ENCODE measurements at places on chromosomes 5 and 9.

- no peak for DNase-seq
These were observed 182.0 kb downstream of the LURAP1L start for GRCh38 chr9:12956805-12957204.

- DNase-seq: no peak
These were observed 8.2 kb downstream of the SLC45A2 start for GRCh38 chr5:33976307-33976706.

DNA sequence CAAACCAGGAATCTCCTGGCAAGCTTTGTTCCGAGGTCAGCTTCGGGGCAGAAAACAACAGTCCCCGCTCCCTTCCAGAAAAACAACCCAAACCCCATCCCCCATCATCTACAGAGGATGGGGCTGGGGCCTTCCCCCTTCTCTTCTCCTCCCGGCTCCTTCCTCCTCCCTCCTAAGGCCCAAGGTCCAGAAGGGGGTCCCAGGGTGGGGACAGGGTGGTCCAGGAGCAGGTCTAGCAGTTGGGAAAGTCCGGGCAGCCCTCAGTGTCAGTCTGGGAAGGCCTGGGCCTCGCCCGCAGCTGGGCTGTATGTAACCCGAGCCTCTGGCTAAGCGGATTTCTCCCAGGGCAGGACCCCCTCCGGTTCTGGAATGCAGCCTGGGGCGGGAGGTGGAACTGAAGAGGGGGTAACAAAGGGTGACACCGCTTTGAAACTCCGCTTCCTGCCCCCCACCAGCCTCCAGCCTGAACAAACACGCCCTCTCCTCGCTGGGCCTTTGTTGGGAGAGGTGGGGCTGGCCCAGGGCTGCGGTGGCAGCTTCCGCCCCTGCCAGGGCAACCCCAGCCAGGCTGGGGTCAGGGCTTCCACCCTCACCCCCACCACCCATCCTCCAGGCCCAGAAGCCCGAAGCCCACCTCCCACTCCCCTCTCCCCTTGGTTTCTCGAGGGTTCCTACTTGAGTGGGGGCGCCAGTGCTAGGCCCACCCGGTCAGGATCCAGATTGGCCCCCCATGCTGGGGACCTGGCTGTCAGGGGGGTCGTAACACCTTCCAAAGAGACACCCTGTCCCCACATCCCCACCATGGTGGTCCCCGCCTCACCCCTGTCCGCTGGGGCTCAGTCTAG is 63.5 kb downstream of the C9orf50 start:
- no peak for DNase-seq

DNA sequence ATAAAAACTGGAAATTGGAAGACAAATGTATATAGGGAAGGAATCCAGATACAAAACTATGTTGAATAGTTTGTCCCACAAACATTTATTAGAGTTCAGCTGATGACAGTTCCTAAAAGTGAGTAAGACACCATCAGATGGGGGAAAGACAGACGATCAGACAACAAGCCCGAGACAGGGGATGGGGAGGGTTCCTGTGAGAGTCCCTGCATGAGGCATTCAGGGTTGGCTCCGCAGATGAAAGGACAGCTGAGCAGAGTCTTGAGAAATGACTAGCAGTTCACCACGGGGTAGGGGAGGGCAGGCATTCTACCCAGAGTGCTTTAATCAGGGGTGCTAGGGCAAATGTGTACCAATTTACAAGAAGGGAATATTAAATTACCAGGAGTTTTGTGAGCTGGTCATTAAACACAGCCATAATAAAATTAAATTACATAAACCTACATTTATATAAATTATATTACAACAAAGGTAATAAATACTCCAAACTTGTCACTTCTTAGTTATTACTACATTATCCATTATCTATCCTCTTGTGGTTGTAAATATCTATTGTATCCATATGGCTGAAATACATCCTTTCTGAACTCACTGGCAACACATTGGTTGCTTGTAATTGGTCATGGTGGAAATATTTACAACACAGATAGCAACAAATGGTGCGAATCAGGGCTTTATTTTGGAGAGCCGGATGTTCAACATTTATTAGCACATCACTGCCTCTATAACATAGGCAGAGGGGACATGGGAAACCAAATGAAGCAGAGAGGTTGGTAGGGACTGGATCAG is 27.8 kb downstream of the TNFSF15 start:
- DNase-seq: no peak

GRCh38 chr5:116595498-116595897 is 20.9 kb upstream of the SEMA6A start:
- no peak for DNase-seq

DNA sequence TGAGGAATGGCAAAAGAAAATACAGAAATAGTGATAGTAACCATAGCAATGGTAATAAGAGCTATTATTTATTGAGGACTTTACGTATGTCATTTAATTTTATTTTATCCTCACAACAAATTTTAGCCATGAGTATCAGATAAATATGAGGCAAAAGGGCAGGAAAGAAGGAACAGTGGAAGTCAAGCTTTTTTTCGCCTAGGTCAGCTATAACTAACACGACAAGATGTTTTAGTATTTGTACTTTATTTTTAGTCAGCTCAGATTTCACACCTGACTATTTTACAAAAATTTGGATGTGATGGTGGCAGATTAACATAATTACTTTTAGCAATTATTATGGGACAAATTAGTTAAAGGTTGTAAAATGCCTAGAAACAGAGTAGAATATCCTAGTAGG is 34.8 kb upstream of the CDKN2B start:
- DNase-seq: no peak

DNA sequence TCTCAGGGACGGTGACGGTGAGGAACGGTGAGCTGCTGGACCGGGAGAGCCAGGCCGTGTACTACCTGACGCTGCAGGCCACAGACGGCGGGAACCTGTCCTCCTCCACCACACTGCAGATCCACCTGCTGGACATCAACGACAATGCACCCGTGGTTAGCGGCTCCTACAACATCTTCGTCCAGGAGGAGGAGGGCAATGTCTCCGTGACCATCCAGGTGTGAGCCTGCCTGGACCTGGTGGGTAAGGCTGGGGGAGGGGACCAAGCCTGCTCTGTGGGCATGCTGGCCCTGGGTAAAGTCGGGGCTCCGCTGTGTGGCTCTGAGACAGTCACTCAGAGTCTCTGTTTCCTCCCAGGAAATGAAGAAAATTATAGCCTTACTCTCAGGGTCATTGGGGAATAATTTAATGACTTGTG is 29.3 kb downstream of the CDHR2 start:
- DNase-seq: no peak

DNA sequence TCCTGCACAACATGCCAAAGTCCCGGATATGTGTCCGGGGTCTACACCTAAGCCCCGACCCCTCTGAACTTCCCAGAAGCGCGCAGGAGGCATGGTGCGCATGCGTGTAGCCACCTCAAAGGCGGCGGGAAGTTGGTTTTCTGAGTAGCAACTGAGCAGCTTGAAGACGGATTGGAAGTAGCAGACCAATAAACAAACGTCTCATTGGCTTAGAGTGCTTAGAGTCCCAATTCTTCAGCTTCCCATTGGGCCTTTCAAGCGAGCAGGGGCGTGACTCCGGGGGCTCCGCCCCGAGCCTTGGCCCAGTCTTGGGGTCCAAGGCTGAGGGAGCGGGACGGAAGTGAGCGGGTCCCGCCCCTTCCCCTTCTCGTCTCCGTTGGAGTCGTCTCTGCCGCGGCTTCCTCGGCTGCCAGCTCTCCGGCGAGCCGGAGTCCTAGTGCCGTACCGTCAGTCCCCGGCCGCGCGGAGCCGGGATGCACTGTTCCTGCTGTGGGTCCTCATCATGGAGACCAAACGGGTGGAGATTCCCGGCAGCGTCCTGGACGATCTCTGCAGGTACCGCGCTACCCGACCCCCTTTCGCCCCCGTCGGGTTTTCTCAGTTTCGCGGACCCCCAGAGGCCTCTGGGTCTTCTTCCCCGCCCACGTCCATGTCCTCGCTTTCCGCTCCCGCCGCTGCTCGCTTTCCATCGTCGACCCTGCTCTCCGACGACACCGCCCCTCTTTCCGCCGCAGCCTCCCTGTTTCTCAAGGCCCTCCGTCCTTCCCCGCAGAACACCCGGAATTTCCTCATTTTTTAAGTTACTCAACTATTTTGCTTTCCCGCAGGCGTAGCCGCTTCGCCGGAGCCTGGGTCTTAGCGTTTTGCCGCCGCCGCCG is at the start of gene DCP2:
DCP2 (plus strand) TSS at position 367 of the 878 bp plus-strand sequence; CDS start at position 503, 136 bp downstream.
- DNase-seq: peak; percentile 74

DNA sequence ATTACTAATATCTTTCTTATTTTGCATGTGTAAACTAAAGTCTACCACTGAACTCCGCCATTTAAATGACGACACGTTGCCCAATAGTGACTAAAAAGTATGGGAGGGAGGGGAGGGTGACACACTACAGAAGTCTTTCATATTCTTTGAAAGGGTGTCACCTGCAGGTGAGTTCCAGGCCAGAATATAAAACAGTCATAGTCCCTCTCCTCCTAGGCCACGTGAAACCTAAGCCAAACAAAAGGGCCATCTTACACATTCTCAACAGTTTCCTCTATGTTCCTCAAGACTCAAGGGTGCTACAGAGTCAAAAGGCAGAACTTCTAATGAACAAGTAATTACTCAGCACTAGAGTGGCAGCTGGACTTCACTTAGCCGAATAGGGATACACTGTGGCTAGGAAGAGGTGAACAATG is 6.4 kb downstream of the CEMIP2 start:
- DNase-seq: no peak

DNA sequence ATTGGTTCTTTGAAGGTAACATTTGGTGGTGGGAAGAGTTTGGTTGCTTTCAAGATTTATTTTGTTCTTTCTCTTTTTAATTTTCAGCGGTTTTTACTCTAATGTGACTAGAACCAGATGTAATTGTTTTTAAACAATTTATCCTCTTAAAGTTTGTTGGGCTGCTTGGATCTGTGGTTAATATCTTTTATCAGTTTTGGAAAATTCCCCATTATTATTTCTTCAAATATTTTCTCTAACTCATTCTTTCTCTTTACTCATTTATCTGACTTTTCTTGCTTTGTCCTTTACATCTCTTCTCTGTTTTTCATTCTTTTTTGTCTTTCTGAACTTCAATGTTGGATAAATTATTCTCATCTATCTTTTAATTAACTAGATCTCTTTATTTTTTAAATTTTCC is 29.9 kb downstream of the FCHO2 start:
- DNase-seq: no peak

DNA sequence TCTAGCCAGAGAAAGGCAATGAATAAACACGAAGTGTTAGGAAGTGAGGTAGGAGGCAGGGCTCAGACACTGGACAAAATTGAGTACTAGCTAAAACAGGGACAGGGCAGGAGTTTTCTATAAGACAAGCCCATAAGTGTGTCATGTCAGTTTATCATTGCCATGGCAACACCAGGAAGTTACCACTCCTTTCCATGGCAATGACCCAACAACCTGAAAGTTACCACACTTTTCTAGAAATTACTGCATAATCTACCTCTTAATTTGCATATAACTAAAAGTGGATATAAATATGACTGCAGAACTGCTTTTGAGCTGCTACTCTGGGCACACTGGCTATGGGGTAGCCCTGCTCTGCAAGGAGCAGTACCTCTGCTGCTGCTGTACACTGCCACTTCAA is 442.5 kb upstream of the COX7C start:
- no peak for DNase-seq

DNA sequence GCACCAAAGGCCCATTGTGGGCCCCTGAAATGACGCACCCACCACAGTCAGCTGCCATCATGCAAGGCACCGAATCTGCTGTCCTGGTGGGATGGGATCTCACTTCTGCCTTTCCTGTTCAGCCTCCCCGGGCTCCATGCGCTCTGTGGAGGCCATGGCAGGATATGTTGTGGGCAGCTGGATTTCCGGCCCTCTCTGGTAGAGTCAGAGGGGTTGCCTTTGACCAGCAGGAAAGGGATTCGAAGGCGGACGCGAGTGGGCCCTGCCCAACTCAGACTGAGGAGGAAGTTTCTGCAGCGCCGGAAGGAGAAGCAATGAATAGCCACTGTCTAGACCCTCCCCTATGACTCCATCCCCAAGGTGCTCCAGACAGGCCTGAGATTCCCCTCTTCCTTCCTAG is 35.5 kb downstream of the GADD45G start:
- DNase-seq: no peak

- DNase-seq: no peak
These were observed 64.9 kb upstream of the OSMR start for GRCh38 chr5:38780945-38781344.

DNA sequence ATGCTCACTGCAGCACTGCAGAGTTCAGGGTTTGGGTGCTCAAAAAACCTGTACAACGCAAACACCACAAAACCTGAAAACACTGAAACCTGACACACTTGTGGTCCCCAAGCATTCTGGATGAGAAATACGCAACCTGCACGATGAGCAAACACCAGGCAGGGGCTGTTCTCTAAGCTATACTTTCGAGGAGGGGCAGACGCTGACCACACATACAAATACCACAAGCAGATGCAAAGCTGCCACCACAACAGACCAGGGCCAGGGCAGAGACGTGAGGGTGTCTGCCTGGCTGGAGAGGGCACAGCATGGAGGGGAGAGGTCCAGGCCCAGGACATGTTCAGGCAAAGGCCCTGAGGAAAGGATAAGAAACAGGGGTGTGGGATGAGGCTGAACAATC is 23.0 kb downstream of the BARHL1 start:
- DNase-seq: no peak

GRCh38 chr5:56917534-56917933 is 8.1 kb downstream of the SETD9 start:
- DNase-seq: no peak

DNA sequence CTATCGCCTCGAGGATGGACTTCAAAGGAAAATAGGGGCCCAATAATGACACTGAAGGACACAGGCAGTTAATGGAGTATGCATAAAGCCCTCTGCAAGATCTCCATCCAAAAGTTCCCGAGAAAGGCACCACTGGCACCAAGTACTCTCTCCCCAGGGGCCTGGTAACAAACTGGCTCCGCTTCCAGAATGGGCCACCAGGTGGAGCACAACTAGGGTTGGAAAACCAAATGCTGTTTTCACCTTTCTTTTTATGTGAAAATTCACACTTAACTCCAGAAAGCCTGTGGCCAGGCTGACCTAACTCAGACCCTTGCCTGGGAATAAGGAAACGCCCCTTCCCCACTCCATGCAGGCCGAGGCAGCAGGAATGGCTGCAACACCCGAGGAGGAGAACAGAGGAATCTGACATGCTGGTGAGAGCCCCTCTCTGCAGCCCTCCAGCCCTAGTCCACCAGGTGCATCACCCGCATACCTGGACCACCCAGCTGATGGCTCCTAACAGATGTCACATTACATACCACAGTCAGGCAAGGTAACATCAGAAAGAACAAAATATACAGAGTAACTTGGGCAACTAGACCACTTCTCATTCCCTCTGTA is 42.8 kb downstream of the CAMSAP1 start:
- no peak for DNase-seq

GRCh38 chr9:121298689-121299466 is 30.9 kb downstream of the GSN start:
- no peak for DNase-seq

GRCh38 chr5:74412066-74412465 is 228.5 kb downstream of the ENC1 start:
- DNase-seq: no peak
